Posterior vena cava (tissue), 2 donors: ENCODE measurements at places on chromosomes 3 and 15.
A peak's percentile ranks its signal among the peaks of the same experiment; 100 is the strongest.

DNA sequence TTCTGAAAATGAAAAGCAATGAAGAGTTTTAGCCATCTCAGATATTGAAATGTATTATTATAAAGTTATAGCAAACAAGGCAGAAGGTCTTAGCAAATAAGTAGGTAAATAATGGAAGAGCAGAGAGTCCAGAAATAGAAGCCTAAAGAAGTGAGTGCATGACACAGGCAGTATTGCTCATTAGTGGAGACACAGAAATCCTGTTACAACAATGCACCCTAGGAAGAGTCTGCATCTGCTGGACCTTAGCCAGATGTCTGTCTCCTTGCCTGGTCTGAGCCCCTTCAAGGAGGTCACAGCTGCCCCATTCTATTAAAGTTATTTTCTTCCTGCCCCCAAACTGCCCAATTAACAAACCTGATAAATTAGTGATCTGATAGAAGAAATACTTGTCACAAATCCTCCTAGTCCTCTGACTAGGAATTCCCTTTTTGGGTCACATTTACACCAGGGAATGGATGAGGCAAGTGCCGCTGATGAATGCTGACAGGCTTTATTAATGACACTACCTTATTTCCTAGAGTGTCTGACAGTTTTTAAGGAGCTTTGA is 51.9 kb downstream of the HOMER2 start:
- DNase-seq: no peak

DNA sequence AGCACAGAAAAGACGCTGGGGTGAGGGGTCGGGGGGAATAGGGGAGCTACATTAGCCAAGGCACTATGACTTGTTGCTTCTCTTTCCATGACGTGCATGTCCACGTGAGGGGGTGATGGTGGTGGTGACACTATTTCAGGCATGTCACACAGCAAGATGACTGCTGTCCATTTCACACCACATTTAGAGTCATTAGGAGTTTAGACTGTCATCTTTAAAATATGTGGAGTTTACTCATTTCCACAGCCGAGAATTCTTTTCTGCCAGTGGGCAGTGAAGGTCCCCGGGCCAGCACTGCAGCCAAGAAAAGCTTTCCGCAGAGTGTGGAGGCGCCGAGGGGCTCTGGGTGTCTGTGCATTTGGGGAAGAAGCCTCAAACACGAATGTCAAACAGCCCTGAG is 954 bp upstream of the DGKG start:
- no peak for DNase-seq

GRCh38 chr3:57989646-57990045 is 18.6 kb upstream of the FLNB start:
- no peak for DNase-seq

GRCh38 chr3:16311960-16312451 is 47.0 kb downstream of the OXNAD1 start:
- no peak for DNase-seq

DNA sequence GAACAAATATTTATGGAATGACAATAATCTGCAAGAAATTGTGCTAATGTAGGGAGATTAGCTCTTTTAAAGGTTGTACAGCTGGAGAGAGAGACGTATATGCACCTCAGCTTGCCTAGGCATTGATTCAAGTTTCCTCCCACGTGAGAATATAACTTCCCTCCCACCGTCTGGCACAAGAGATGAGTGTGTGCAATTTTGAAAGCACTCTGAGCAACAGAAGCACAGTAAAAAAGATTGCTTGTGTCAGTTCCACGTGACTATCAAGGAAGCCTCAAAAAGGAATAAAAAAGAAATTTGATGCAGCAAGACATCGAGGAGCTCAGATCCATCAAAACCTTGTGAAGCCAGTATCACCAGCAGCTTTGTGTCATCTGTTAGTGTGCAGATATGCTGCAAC is 435.3 kb downstream of the TUSC7 start:
- no peak for DNase-seq

DNA sequence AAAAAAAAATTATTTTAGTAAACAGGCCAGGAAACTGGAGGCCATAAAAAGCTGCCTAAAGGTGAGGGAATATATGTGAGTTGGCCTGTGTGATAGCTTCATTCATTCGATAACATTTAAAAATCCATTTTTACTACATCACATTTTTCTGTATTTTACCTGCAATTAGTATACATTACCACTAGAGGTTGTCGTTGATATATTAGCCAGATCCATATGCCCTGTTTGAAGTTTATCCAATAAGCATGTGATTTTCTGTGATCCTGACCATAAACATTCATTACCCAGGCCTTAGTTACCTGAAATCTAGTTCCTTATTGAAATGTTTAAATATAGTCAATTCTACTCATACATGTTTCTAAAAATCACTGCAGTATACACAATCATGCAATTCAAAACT is 71.4 kb downstream of the ARNT2 start:
- DNase-seq: no peak

DNA sequence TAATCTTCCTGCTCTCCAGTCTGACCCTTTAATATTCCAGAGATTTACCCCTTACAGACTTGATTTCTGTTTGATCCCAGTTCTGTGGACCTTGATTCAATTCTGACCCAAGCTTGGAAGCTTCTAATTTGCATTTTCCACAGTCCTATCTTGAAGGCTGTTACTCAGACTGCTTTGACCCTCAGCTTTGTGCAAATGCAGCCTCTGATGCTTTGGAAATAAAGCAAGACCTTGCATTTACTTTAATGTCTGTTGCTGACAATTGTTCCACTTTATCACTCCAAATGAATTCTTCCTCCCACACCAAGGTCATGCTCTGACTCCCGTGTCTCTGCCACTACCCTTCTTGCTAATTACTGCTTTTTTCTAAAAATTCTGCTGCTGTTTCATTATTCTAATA is 886.0 kb downstream of the TUSC7 start:
- no peak for DNase-seq

DNA sequence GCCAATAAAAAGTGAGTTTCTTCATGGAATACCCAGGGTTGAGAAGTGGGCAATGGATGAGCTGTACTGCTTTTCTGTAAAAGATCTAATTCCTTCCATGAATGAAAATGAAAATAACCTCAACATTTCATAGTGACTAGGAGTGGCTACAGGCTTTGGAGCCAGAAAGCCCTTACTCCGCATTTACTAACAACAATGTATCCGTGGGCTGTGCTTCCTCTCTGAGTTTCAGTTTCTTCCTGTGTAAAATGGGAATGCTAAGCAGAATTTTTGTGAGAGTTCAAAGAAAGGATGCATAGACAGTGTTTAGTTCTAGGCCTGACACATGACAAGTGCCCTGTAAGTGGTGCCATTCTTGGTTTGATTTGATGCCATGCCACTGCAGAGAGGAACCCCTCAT is 47.5 kb upstream of the TM4SF1 start:
- no peak for DNase-seq

- DNase-seq: no peak
These were observed 48.0 kb upstream of the TSPAN3 start for GRCh38 chr15:77118882-77119321.

DNA sequence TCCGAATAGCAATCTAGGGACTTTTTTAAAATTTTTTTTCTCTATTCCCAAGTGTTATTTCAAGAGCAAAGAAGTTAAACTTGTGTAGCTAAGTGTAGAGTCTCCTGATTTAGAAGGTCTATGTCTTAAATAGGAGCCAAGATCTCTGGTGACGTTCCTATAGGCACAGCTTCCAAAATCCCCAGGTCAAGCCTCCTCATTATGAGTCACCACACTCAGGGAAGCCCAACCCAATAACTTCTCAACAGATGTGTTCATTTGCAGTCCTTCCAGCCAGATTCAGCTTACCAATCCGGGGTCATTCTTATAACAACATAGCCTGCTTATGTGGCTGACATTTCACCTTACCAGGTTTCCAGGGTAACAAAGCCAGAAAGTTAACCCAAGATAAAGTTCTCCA is 270.3 kb downstream of the IL5RA start:
- DNase-seq: no peak

- no peak for DNase-seq
These were observed 38.2 kb upstream of the FAM174B start for GRCh38 chr15:92693691-92694331.

GRCh38 chr3:195182470-195182795 is 88.5 kb downstream of the XXYLT1 start:
- DNase-seq: no peak

DNA sequence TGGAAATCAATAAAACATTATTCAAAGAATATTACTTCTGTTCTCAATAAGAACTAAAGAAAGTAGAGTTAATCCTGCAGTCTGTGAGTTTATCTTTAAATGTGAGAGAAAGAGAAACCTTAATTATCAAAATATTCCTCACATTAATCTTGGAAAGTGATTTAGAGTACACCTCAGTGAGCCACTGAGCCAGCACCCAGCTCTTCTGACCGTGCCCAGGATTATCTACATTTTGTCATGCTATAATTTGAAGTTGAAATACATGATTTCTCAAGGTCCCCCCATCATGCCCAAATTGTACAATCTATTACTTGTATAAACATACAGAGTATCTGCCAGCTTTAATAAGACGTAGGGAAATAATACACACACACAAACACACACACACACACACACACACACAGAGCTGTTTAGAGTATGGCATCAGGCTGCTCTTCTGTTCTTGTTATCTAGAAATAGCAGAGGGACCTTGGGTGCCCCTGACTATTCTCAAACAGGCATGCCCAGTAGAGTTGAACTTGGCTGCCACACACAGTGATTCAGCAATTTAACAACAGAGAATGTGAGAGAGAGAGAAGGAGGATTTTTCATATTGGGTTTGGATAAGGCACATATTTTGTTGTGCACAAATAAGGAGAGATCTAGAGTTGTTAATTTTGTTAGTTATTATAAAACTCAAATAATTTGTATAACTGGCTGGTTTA is 74.4 kb downstream of the P2RY1 start:
- DNase-seq: no peak

DNA sequence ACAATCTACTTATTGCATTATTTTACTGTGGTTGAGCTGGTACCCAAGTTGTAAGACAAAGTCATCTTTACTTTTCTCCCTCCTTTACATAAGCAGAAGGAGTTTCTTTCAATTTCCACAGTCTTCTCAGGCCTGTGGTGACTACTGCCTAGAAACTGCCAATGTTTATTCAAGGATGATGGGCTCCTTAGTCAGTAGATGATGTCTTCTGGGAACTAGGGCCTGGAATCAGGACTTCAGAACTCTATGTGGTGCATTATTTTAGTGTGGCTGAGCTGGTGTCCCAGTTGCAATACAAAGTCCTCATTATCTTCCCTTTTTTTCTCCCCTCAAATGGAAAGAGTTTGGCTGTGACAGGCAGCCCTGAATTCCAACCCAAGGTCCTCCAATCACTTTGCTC is 1762.5 kb downstream of the SI start:
- no peak for DNase-seq

GRCh38 chr3:150149651-150150051 is 179.0 kb upstream of the PFN2 start:
- DNase-seq: no peak

- no peak for DNase-seq
These were observed 505.1 kb downstream of the MECOM start for GRCh38 chr3:169158379-169158778.

- DNase-seq: no peak
These were observed 84.6 kb upstream of the WDR72 start for GRCh38 chr15:53843869-53844569.

DNA sequence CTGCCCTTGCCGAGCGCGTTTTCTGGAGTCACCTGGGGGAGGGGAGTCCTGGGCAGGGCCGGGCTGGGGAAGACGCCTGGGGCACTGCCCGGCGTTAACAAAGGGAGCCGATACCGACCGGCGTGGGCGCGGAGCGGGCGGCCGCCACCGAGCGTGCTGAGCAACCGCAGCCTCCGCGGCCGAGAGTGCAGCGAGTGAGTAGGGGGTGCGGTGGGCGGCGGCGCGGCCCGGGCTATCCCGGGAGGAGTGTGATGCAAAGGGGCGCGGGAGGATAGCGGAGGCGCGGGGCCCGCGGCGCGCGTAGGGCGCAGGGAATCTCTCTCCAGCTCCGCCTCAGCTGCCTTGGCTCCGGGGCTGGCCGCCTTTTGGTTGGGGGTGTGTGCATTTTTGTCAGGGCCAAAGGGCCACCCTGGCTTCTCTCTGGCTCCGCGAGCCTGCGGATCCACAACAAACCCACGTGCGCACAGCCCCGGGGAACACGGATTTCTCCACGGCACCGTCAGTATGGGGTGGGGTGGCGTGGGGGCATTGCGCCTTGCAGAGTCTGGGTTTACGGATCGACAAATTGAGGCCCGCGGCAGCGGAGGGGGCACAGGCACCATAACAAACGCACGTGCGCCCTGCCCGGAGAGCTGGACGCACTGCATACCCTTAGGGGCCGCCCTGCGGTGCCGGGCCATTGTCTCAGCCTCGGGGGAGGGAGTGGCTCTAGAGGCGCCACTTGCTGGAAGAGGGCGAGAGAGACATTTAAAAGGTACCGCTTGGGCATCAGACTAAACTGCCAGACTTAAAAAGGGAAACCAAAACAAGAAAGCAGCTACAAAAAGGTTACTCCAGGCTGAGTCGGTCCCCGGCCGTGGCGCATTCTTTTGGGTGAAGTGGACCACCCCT is 560 bp downstream of the ST6GAL1 start:
- DNase-seq: peak; percentile 87

DNA sequence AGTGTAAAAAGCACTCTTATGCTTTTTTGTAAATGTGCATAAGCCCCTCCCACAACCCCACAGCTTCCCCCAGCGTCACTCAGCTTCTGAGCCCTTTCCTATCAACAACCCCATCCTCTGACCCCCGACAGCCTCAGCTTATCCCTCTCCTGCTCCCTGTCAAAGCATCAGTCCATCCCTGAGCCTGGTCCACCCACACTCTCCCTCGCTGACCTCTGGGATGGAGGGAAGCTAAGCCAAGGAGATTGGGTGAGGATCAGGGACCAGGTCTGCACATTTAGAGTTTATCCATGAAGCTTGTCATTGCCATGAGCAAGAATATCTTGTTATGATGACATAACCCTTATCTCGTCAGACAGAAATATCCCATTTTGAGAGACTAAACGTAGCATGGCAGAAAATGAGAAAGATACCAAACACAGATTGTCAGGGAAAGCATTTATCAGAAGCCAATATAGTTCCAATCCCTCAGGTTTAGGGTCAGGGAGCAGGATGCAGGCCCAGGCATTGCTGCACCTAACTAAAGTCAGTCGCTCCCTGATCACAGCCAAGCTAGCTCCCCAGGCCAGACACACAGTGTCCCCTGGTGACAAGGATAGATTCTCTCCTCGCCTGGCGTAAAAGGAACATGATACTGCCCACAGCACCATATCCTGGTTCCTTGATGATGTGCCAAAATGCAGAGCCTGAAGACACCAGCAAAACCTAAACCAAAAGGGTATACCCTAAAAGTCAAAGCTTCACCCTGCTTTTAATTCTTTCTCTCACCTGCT is 66.9 kb downstream of the DCLK3 start:
- no peak for DNase-seq

DNA sequence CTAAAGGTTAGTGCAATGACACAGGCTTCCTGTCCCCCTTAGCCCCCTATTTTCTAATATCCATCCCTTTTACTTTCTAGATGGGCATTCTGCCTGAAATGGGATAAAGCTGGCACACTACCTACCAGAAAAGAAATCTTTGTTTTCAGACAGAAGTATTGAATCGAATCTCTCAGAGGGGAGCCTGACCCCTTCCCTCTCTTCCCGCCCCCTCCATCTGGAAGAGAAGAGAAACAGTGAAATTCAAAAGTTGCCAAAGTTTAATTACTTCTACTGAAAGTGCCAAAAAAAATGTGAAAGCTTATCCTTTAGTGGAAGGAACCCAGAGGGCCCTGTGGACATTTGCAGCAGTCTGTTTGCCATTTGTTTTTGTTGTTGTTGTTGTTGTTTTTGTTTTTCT is 523.8 kb downstream of the AGBL1 start:
- no peak for DNase-seq

- no peak for DNase-seq
These were observed 19.1 kb upstream of the TBC1D21 start for GRCh38 chr15:73854265-73854664.

- no peak for DNase-seq
These were observed 1.5 kb downstream of the ABHD5 start for GRCh38 chr3:43692085-43692855.

GRCh38 chr15:29223640-29224039 is 46.0 kb downstream of the NSMCE3 start:
- DNase-seq: no peak
